ENCODE measurements at places on chromosomes 5 and 9. TPM values are rescaled to one million over a fixed set of nuclear protein-coding genes. Genes with fewer than 3 reads are reported as not detected.

CNTFR gene
- 0.78 TPM for total RNA-seq

TMEM38B gene
- 23.1 TPM for total RNA-seq

F2RL1 gene
- 162 TPM for total RNA-seq

WNT8A gene
- total RNA-seq: not detected

FBP2 gene
- total RNA-seq: 0.14 TPM

ATG12 gene
- 67.1 TPM for total RNA-seq

PAM gene
- total RNA-seq: 1.2 TPM

CDH9 gene
- total RNA-seq: not detected

ADCY2 gene
- total RNA-seq: not detected

SPINK4 gene
- not detected for total RNA-seq

NTMT1 gene
- total RNA-seq: 107 TPM

ANKRD18B gene
- 3.2 TPM for total RNA-seq

DBH gene
- not detected for total RNA-seq

NCS1 gene
- 44.9 TPM for total RNA-seq

PPP1R26 gene
- 13.7 TPM for total RNA-seq

ZNF483 gene
- total RNA-seq: 6.5 TPM

P4HA2 gene
- 24.7 TPM for total RNA-seq

PHAX gene
- 50.5 TPM for total RNA-seq

TTC23L gene
- not detected for total RNA-seq

FAM200C gene
- total RNA-seq: 4.9 TPM

AQP3 gene
- not detected for total RNA-seq

SFXN1 gene
- 107 TPM for total RNA-seq

ANKS6 gene
- 55.6 TPM for total RNA-seq

PAEP gene
- not detected for total RNA-seq

SMIM3 gene
- 19.4 TPM for total RNA-seq

LCN10 gene
- not detected for total RNA-seq

CBY3 gene
- total RNA-seq: not detected

PCDHA7 gene
- 0.43 TPM for total RNA-seq

PLCXD3 gene
- not detected for total RNA-seq

GPR151 gene
- total RNA-seq: not detected

AHRR gene
- 0.24 TPM for total RNA-seq

IFNA13 gene
- not detected for total RNA-seq

CD72 gene
- total RNA-seq: 2.4 TPM

PDLIM7 gene
- total RNA-seq: 297 TPM

HMMR gene
- 77.6 TPM for total RNA-seq

CRHBP gene
- total RNA-seq: 12.2 TPM

MCTP1 gene
- not detected for total RNA-seq

AK8 gene
- 3.6 TPM for total RNA-seq

DRD1 gene
- not detected for total RNA-seq

ZNF618 gene
- 3.8 TPM for total RNA-seq

DAB2IP gene
- 30.0 TPM for total RNA-seq

PCDHA13 gene
- 0.86 TPM for total RNA-seq

INSL6 gene
- total RNA-seq: not detected

TNC gene
- total RNA-seq: not detected

PCDHGB1 gene
- not detected for total RNA-seq

ADAMTS16 gene
- total RNA-seq: not detected

GPX3 gene
- 15.5 TPM for total RNA-seq

CCDC69 gene
- 3.9 TPM for total RNA-seq

SPATA31D4 gene
- not detected for total RNA-seq

MLANA gene
- total RNA-seq: not detected

EIF4E1B gene
- total RNA-seq: not detected
